ENCODE measurements at places on chromosomes 1 and 21.

DNA sequence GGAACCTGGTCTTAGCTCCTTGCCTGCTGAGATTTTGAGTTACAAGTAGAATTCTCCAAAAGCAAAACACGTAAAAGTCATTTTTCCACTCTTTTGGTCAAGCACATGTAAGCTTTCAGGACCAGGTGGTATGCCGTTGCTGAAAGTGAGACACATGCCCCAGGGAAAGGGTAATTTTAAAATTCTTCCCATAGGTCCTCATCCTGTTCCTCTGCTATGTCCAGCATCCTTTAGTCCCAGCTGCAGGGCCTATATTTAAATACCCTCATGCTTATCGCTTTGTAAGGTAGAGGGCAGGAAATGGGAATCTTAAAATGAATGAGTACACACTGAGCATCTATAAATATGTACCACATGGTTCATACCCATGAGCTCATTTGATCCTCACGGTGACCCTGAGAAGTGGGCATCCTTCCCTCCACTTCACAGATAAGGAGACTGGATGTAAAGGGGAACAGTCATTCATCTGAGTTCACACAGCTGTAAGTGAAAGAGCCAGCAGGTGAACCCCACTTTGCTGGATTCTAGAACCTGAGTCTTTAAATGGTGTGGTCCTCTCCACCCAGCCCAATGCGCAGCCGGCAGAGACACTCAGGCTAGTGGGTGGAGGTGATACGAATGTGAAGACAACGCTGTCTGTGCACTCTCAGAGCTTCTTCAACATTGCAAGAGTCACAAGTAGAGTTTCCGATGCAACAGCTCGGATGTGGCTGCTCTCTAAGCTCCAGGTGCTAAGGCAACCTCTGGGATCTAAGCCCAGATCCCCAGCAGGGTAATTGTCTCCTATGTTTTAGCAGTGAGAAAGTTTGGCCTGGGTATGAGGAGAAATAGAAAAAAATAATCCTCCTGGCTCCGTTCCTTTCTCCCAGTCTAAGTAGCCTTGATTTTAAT lies 163.5 kb downstream of the PLXNA2 start:
- no peak for DNase-seq

- DNase-seq, result no peak
These were observed 89.3 kb upstream of the QSOX1 start for GRCh38 chr1:180065408-180065807.

DNA sequence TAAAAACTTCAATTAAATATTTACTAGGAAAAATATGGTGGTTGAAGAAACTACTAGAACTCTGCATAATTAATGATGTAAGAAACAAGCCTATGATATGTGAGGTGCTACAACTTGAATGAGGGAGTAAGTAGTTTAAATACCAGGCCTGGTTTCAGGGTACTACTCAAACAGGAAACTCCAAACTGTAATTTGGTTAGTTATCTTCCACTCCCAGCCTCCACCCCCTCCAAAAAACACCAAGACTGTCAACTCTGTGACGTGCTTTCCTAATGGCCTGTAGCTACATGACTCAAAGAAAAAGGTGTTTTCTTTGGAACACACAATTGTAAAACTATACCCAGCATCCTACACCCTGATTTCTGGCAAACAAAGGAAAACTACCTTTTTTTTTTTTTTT lies 55.9 kb upstream of the RCC1 start:
- no peak for DNase-seq

GRCh38 chr21:34911360-34911759 lies 137.7 kb downstream of the RUNX1 start:
- no peak for DNase-seq

DNA sequence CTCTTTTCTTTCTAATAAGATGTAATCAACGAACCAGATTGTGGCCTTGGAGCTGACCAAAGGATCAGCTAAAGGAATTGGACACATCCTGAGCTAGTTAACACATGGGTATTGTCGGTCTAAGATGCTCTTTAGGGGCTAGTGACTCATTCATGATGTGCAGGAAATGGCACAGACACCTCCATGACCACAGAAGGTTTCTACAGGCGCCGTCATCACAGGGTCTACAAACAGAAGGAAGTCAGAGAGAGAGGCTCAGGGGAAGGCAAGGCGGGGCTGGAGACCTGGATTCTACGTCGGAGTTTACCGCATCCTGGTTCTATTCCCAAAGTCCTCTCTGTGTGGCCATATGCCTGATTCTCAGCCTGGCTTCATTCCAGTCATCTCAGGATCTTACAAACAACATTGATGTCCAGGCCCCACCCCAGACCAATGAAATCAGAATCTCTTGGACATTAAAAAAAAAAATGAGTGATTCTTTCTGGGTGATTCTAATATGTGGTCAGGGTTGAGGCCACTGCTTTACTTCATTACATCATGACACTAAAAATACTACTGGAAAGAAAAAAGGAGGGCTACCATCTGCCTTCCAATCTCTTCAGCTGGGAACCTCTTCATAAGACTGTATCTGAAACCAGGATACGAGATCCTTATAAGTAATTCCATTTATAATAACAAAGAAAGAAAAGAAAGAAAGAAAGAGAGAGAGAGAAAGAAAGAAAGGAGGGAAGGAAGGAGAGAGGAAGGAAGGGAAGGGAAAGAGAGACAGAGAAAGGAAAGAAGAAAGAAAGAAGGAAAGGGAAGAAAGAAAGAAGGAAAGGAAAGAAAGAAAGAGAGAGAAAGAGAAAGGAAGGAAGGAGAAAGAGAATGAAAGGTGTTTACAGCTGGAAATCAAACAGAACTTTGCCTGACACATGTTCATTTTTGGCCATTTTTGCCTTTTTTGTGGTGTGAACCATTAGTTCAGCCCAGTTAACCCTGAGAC lies 11.6 kb upstream of the KCNJ15 start:
- peak; percentile 18 for DNase-seq

GRCh38 chr1:24591781-24592180 lies 35.9 kb downstream of the NCMAP start:
- DNase-seq, result no peak

GRCh38 chr1:37931361-37932158 lies 15.3 kb downstream of the INPP5B start:
- DNase-seq, result no peak

GRCh38 chr1:201060586-201060985 lies 37.1 kb upstream of the KIF21B start:
- DNase-seq, result no peak

- DNase-seq, result no peak
These were observed 90.2 kb upstream of the VAMP3 start for GRCh38 chr1:7680955-7681268.
